ENCODE measurements at places on chromosomes 4 and X.

GRCh38 chr4:30870513-30870912, 150.3 kb downstream of the PCDH7 start:
- DNase-seq, result no peak

GRCh38 chr4:140098455-140099160, 55.4 kb downstream of the MAML3 start:
- no peak for DNase-seq

DNA sequence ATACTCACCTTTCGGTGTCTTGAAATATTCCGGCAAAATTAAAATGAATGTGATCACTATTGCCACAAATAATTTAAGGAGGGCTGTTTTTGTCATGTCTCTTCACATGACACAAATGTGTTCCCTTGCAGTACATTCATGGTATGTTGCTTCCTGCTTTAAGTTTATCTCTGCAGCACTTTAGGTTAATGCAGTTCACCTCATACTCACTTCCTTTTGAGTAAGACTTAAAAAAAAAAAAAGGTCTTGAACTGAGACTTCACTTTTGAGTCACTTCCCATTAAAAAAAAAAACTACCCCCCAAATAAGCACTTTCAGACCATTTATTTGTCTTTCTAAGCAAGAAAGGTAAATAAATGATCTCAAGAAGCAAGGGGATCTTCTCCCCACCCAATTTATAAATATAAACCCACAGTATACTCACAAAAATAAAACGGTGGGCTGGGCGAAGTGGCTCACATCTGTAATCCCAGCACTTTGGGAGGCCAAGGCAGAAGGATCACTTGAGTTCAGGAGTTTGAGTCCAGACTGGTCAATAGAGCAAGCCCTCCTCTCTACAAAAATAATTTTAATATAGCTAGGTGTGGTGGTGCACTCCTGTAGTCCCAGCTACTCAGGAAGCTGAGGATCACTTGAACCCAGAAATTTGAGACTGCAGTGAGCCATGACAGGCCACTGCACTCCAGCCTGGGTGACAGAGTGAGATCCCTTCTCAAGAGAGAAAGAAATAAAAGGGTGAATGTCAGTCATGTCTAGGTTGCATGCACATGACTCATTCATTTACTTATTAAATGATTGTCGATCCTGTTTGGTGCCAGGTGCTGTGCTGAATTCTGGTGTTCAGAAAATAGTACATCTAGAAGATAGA, at the start of gene TMEM156:
Gene TMEM156 (minus strand): TSS at position 192 of the 868 bp plus-strand sequence. CDS start 96 bp downstream, at position 96.
- no peak for DNase-seq

DNA sequence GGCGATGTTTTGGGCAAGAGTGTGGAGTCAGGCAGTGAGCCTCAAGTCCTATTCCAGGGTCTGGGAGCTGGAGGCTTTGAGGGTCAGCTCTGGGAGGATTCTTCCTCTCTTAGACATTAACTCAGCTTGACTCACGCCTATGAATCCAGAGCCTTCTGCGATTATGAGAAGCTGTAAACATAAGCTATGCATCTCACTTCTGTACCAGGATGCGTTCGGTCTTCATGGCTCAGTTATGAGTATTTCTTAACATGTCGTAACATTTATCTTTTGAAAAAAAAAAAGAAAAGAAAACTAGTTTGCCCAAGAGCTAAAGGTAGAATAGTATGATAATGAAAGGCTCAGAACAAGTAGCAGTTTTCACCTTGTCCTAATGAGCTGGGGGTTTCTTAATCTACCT, 4.6 kb downstream of the SHROOM2 start:
- DNase-seq, result no peak

GRCh38 chr4:4851081-4851480, 8.4 kb upstream of the MSX1 start:
- no peak for DNase-seq

GRCh38 chrX:65635822-65636221, 31.6 kb upstream of the MSN start:
- DNase-seq, result no peak

- DNase-seq, result no peak
Measured at GRCh38 chr4:56681853-56682525, 893 bp upstream of the HOPX start.

DNA sequence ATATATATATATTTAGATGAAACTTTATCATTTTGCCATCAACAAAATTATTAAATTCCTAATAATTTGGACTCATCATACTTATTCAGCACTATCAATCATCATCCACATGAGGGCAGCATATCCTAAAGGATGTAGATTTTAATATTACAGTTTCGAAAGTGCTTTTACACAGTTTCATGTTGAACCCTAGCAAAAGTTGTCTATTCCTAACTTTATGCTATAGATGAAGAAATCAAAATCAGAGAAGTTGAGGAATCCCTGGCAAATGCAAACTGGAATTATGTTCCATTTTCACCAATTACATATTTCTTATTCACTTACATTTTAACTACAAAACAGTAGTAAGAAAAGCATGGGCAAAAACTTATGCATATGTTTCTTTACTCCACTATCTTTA, 36.6 kb upstream of the UGT2A1 start:
- DNase-seq, result no peak

- DNase-seq, result no peak
Measured at GRCh38 chrX:30504309-30504708, 73.3 kb downstream of the TASL start.

GRCh38 chr4:122053186-122053585, 98.9 kb upstream of the BLTP1 start:
- DNase-seq, result no peak

GRCh38 chrX:83759872-83760271, 101.1 kb upstream of the CYLC1 start:
- DNase-seq, result no peak

DNA sequence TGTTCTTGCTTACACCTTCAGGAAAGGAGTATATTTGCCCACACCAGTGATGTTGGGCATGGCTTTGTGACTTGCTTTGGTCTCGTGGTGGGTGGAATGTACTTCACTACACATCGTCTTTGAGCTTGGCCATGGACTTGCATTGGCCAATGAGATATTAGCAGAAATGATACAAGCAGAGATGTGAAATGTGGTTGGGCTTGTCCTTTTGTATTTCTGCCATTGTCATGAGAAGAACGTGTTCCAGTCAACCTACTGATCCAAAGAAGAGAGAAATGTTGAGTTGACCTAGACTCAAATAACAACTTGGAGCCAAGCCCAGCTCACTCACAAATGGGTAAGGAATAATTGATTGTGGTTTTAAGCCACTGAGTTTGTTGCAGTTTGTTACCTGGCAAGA, 138.4 kb upstream of the ARX start:
- no peak for DNase-seq

DNA sequence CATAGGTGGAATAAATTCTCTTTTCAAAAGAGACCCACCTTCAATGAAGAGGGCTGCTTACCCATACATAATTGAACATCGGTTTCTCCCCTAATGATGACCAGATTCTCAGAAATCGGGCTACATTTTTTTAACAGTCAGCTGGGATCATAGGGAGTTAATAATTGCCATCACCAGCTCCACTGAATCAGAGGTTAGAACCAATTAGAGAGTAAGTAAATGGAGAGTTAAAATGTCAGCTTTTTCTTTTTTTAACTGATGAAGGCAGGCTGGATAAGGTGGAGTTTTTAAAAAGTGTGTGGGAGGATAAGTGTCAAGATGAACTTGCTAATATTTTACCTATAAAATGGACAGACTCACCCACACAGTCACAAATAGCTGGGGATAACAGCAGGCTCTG, 584.5 kb upstream of the NR3C2 start:
- DNase-seq, result no peak

All from ascending aorta (tissue), 2 donors.